AG08395 (cell line): ENCODE measurements at places on chromosomes 11 and 22.

- DNase-seq, result peak; percentile 70
Measured at GRCh38 chr22:35842954-35843353, 125.3 kb downstream of the APOL5 start.

DNA sequence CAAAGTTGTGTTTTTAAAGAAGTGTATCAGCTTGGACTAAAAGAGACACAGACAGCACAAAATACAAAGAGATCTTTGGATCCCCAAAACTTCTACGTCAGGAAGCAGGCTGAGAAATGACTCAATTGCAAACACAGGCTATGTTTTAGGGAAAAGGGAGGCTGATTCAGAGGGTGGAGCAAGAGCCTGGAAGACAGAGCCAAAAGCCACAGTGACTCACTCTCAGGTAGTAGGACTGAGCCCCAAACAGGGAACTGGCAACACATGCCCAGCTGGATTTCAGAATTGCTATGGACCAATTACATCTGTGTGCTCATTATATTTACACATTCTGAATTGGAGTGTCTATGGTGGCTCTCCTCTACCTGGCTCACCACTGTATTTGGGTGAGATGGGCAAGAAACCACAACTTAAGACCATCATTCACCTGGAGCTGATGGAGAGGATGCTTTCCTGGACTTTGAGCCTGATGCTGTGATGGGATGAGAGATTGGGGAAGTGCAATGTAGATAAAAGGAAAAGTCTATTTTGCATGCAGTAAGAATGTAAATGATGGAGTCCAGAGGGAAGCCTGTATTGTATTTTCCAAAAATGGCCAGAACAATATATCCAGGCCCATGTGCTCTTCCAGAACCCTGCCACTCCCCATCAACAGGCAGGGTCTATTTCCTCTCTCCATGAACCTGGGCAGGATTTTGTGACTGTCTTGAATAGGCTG lies 20.8 kb upstream of the LINC01488 start:
- DNase-seq, result peak; percentile 90

GRCh38 chr22:17091851-17092250 lies 7.1 kb downstream of the IL17RA start:
- no peak for DNase-seq

- no peak for DNase-seq
Measured at GRCh38 chr11:11461473-11461872, 108.4 kb upstream of the CSNK2A3 start.

DNA sequence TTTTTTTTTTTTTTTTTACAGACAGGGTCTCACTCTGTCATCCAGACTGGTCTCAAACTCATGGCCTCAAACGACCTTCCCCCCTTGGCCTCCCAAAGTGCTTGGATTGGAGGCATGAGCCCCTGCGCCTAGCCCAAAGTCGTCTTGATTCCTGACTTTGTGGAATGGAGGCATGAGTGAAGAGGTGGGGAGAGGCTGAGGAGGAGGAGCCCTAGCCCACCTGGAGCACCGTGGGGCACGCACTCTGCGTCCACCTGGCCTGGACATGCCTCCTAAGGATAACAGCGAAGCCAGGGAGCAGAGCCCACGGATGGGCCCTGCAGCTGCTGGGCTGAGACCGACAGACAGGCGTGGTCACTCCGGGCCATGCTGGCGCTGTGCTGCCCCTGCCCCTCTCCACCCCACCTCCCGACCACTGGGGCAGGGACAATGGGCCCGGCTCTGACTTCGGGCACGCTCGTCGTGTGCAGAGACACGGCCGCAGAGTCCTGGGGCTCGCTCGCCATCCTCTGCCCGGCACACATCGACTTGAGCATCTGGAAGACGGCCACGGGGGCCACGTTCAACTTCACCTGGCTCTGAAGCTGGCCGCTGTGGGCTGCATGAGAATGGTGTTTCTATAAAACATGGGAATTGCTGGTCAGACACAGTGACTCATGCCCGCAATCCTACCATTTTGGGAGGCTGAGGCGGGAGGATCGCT lies 34.8 kb downstream of the LRRC74B start:
- DNase-seq, result no peak

DNA sequence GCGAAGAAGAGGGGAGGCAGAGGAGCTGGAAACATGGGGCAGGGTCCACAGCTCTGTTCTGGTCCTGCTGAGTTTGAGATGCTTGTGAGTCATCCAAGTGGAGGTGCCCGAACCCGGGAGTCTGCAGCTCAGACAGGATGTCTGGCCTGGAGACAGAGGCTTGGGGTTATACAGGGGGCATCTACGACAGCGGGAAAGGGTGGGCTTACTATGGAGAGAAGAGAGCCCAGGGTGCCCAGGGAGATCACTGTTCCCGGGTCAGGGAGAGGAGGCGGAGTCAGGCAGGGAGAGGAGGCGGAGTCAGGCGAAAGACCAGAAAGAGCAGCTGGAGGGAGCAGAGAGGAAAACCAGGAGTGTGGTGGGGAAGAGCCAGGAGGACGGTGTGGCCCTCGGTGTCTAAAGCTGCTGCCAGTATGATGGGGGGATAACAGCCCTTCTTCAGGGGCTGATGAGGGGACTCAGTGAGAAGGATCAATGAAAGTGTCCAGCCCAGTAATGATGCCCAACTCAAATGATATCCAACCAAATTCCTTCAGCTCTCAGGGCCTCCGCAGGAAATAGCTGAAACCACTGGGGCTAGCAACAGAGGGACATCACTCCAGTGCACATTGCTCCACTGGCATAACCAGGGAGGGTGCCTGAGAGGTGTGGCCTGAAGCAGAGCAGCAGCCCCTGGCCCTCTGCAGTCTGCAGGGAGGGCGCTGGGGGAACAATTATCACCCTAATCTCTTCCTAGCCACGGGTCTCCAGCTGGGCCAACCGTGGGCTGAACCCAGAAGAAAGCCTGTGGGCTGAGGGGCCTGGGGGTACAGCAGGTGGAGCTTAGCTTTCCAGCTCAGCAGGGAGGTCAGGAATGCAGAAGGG lies 2.6 kb upstream of the LTBP3 start:
- peak; percentile 41 for DNase-seq

DNA sequence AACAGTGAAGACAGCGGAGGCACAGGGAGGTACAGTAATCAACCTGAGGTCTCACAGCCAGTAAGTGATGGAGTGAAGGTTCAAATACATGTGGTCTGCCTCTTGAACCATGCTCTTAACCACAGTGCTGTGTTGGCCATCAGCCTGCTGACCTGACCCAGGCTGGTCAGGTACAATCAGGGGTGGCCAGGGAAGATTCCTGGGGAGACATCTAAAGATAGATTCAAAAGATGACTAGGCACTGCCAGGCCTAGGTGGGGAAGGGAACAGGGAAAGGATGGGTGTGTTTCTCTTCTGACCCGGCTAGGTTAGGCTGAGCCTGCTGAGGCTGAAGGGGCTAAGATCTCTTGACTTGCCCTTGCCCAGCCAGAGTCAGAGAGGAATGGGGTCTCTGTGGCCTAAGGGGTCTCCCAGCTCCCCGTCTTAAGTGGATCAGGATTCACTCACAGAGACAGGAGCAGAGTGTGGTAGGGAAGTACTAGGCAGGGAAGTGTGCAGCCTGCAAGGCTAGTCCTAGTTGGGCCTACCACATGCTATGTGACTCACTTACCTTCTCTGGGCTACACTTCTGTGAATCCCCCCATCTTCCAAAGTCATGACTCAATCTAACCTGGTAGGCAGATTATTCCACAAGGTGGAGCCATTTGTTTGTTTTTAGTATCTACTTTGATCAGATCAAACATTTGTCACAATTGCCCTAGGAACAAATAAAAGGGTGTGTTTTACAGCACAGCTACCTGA lies 10.4 kb upstream of the SREBF2 start:
- peak; percentile 66 for DNase-seq

DNA sequence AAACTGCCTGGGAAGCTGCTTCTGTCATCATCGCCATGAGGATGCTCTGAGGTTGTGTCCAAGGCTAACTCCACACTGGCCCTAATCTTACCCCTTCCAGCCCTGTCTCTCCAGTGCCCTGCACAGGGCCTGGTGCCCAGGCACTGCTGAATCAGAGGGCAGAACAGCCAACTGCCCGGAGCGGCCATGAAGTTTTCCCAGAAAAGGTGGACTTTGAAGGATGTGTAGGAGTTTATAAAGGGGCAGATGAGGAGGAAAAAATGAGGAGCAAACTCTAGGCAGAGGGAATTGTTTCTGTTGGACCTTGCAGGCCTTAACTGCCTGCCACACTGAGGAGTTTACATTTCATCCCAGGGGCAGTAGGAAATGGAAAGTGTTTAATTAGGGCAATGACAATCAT lies 39.4 kb upstream of the TCF20 start:
- no peak for DNase-seq

DNA sequence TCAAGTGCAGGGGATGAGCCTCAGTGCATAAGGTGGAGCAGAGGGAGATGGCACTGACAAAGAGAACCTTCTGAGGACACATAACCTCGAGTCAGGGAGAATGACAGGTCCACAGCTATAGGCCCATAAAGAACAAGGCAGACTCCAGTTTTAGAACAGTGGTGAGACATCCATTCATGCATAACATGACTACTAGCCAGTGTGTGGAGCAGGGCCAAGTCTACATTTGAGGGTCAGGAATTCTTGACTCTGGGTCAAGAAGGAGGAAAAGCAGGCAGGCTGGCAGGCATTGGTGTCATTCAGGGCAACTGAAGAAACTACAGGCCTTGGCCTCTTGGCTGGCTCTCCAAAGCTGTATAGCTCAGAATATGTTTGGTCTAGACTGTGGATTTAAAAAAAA lies 54.9 kb downstream of the MTNR1B start:
- DNase-seq, result no peak

DNA sequence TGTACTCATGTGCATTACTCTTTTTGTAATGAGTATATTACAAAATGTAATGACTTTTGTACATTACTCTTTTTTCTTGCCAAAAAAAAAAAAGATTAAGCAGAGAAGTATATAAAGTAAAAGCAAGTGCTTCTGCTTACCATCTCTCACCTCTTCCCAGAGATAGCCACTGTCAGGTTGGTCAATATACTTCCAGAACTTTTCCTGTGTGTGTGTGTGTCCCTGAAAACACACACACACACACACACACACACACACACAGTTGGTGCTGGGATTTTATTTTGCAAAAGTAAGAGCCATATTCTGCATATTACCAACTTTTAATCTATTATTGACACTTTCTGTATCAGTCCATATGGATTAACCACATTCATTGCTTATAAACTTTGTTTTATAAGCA lies 2.5 kb downstream of the IGLL5 start:
- no peak for DNase-seq

- DNase-seq, result peak; percentile 60
Measured at GRCh38 chr11:84800755-84801346, 826.3 kb downstream of the DLG2 start.

DNA sequence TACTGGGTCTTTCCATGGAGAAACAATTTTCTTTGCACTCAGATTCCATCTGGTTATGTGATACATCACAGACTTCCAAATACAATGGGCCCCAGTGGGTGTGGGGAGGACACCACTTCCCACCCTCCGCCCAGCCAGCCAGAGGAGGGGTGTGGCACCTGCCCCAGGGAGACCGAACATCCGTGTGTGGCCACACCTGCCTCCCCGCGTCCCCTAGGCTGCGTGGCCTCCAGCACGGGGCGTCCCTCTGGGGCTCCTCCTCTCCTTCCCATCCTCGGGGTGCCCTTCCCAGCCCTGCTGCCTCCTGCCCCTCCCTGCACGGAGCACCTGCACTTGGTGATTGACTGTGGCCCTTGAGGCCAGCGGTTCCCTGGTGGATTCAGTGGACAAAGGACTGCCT lies 49.1 kb downstream of the CERK start:
- DNase-seq, result no peak

- no peak for DNase-seq
Measured at GRCh38 chr11:2776351-2777061, 76.7 kb upstream of the KCNQ1OT1 start.

DNA sequence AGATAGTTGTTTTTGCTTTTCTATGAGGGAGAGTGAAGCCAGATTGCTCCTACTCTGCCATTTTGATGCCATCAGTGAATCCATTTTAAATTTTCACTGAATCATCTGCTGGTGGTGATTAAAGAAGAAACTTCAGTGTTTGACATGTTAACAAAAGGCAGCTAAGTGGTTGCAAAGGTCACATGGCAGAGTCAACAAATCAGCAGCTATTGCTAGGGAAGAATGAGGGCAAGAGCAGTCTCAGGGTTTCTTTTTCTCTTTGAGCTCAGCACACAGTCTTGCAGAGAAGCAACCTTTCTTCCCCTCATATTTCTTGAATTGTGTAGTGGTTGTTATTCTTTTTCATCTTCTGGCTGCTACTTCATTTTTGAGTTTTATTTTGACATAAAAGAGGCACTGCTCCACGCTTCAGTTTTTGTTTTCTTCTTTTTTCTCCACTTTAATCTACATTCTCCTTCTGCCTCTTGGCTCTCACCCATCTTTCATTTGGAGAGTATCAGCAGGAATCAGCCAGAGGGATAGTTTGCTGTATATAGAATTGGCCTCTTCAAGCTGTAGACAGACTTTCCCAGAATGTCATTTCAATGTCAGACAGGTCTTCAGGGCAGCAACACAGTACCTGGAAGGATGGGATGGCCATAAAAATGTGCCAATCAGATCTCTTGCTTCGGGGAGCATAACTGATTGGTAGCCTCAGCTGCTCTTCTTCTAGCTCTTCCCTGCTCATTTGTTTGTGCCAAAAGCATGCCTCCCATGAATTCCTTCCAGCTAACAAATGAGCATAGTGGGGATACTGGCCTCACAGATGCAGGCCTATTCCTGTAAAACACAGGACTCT lies 153.9 kb downstream of the TRPC6 start:
- no peak for DNase-seq

DNA sequence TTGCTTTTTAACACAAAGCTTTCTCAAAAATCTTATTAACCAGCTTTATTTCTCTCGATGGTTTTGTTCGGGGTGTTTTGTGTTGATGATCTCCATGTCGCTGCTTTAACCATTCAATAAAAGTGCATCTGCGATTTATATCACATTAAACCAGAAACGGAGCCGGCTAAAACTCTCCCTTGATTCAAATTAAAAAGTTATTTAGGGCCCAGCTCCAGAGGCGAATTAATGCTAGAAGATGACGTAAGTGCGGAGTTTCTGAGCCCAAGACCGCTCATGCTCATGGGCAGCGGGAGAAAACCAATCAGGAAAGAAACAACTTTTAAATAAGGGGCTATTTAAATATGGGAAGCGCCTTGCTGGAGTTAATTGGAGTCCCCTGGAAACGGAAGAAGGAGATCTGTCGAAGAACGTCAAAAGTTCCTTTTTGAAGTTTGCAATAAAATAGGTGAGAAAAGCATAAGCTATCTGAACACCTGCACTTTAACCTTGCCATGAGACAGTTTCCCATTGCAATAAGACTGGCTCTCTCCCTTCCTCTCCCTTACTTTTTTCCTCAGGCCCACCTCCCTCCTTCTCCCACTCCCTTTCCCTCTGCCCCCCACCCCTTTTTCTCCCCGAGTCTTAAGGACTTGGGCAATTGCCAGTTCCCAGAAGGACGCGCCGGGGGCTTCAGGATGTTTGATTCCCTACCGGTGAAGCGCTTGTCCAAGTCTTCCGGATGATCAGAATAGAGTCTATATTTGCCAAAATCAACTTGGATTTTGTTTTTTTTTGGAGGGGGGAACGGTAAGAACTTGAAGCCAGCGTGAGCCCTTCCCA lies 1.9 kb upstream of the DBX1 start:
- DNase-seq, result no peak

DNA sequence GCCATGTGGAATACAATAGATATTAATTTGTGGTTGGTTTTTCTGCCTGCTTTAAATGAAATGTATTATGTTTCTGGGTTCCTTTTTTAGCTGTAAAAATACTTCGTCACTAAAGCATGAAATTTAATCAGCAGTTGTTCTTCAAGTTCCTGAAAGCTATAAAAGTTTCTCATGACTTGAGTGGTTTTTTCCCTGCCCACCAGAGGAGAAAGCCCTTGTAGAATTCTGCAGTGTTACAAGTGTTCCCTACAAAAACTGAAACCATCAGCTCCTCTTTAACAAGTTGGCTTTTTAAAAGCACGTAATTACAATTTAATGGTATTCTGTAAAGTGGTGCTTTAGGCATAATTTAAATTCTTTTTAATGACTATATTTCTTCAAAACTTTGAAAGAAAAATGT lies 56.2 kb downstream of the PANX1 start:
- DNase-seq, result no peak
